Activated naive CD8-positive, alpha-beta T cell treated with anti-CD3 and anti-CD28 coated beads for 36 hours (primary cell): ENCODE measurements at places on chromosomes 1 and 21. TPM values are rescaled to one million over a fixed set of nuclear protein-coding genes. Genes with fewer than 3 reads are reported as not detected.

The SYCP1 gene
- not detected for total RNA-seq

DNA sequence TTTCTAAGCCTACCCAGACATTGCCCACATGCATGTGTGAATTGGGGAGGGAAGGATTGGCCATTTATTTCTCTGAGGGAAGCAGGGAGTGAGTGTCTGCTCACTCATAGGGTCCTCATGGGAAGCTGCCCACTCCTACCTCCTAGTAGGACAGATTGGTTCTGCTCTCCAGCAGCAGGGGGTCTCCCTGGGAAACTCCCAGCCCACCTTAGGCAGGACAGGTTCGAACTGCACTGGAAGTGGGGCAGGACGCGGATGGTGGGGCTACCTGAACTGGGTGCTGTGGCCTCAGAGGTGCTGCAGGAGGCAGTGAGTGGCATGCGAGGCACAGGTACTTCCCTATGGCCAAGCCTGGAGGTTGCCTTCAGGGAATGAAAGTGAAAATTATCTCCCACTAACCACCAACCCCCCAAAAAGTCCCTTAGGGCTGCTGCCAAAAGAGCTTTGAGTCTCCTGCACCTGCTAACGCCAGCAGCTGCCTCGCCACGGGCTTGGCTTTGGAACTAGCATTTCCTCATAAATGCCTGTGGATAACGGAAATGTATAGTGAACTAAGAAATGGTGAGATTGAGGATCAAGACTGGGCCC is 157.0 kb upstream of the COA6 start:
- no peak for DNase-seq
- peaks cover 28% of the 10 kb centered on the region for H3K4me1 ChIP-seq
- peak overlapping the region; percentile 54 for H3K4me3 ChIP-seq
- H3K27me3 ChIP-seq, result peaks cover 25% of the 10 kb centered on the region

The RWDD3 gene
- total RNA-seq, result 16.4 TPM

- no peak overlapping the region for H3K27ac ChIP-seq
- DNase-seq, result no peak
- no peak overlapping the region for H3K4me3 ChIP-seq
- no peaks in the 10 kb centered on the region for H3K27me3 ChIP-seq
Measured at GRCh38 chr1:206430031-206430983, 40.0 kb upstream of the IKBKE start.

The LCE1C gene
- not detected for total RNA-seq

The FGR gene
- total RNA-seq, result 0.30 TPM

The SMIM1 gene
- 1.5 TPM for total RNA-seq

The L1TD1 gene
- total RNA-seq, result 0.48 TPM

GRCh38 chr1:168112673-168113305 is 23.9 kb downstream of the GPR161 start:
- H3K27ac ChIP-seq, result no peak overlapping the region
- H3K4me3 ChIP-seq, result no peak overlapping the region
- peak; percentile 73 for DNase-seq
- peaks cover 15% of the 10 kb centered on the region for H3K4me1 ChIP-seq
- H3K36me3 ChIP-seq, result peaks cover 1% of the 10 kb centered on the region

GRCh38 chr21:27649762-27650161 is 682.9 kb upstream of the ADAMTS5 start:
- H3K27me3 ChIP-seq, result no peaks in the 10 kb centered on the region
- no peaks in the 10 kb centered on the region for H3K4me1 ChIP-seq
- no peak overlapping the region for H3K4me3 ChIP-seq

DNA sequence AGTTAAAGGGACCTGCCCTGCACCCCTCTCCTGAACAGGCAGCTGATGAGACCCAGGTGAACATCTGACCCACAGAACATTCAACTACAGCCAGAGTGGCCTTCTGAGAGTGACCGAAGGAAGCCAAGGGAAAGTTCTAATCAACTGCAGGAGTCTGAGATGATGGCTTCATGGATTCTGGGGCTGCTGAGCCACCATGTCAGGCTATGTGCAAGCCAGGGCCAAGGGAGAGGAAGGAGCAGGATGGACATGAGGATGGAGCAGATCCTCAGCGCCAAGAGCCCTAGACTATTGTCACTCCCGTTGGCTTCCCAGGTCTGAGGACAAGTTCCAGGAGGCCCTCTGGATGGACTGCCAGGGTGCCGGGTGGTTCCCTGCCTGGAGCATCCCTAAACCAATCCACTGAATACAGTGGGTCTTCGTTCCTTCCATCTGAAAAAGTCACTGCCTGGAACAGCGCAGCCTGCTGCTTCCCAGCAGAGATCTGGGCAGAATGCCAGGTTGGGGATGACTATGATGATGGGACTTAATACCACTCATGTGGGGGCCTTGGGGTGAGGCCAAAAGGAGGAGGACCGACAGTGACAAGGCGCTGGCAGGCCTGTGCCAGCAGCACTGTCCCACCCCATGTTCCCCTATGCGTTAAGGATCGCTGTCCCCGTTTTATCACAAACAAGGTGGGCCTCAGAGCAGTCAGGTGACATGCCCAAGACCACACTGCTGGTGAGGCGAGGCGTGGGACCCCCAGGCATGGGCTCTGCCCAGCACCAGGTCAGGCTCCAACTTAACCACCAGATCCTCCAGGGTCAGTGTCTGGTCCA is 19.8 kb downstream of the SPOCD1 start:
- H3K27me3 ChIP-seq, result peaks cover 2% of the 10 kb centered on the region
- no peak overlapping the region for H3K4me3 ChIP-seq
- no peaks in the 10 kb centered on the region for H3K36me3 ChIP-seq
- H3K27ac ChIP-seq, result no peak overlapping the region

DNA sequence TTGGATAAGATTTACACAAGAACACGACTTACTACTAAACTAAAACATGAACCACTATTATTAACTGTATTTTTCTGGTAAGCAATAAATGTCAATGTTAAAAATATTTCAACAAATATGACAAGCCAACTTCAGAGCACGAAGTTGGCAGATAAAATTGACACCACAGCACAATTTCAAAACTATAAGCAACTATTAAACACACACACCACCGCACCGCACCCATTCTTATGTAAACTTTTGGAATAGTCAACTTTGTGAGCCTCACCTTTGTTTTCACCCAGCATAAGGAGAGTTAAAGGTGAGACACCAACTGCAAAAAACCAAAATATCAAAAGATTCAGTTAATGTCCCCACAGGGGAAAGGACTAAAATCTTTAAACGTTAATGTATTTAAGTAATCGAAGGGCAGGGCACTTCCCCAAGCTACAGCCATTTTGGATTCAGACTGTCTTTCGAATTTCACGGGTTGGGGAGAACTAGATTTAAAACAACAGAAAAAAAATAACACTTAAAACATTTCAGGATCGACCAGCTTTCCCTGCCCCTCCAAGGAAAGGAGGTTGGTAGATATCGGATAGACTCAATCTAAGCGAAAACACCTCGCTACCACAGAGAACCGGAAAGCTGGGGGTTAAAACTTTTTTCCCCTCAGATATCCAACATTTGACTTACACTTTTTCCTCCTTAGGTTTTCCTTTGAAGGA is 872 bp downstream of the GPBP1L1 start:
- peaks cover 49% of the 10 kb centered on the region for H3K4me1 ChIP-seq
- DNase-seq, result no peak
- H3K4me3 ChIP-seq, result peak overlapping the region; percentile 98
- peak overlapping the region; percentile 99 for H3K27ac ChIP-seq
- H3K36me3 ChIP-seq, result peaks cover 34% of the 10 kb centered on the region

DNA sequence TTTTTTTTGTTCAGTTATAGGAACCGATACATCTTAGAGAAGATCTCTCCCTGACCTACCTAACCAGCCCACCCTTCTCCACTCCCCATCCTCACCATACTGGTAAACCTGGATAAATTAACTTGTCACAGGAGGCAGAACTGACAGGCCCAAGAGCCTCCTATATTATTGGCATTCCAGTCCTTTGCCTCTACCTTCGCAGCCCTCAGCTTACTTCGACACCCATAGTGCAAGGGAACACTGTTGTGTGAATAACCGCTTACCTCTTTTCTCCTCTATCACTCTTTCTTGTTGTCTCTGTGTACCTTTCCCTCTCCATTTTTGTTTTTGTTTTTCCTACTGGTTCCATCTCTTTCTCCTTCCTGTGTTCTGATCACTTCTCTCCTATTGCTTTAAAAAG is 58.7 kb downstream of the CDC14A start:
- peaks cover 38% of the 10 kb centered on the region for H3K36me3 ChIP-seq
- H3K27me3 ChIP-seq, result no peaks in the 10 kb centered on the region
- H3K4me3 ChIP-seq, result no peak overlapping the region
- H3K27ac ChIP-seq, result no peak overlapping the region
- peaks cover 61% of the 10 kb centered on the region for H3K4me1 ChIP-seq

The TNFRSF8 gene
- total RNA-seq, result 1.9 TPM

DNA sequence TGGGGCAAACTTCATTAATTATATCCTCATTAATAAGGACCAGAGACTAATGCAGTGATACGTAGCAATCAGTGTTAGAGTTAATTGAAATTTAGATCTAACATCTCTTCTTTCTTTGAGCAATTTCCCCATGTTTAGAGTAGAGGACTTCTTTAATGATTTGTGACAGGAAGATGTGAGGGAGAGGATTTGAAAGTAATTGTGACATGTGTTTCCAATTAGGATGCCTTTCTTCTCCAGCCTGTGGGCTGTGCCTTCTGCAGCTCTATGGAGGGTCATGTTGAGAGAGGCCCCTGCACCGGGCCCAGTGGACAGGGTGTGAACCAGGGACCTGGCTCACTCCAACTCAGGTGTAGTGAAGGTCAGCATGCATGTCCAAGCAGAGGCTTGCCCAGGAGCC is 103.0 kb downstream of the GREM2 start:
- H3K27ac ChIP-seq, result no peak overlapping the region
- no peak for DNase-seq
- H3K4me3 ChIP-seq, result no peak overlapping the region

The CNN3 gene
- 15.2 TPM for total RNA-seq

DNA sequence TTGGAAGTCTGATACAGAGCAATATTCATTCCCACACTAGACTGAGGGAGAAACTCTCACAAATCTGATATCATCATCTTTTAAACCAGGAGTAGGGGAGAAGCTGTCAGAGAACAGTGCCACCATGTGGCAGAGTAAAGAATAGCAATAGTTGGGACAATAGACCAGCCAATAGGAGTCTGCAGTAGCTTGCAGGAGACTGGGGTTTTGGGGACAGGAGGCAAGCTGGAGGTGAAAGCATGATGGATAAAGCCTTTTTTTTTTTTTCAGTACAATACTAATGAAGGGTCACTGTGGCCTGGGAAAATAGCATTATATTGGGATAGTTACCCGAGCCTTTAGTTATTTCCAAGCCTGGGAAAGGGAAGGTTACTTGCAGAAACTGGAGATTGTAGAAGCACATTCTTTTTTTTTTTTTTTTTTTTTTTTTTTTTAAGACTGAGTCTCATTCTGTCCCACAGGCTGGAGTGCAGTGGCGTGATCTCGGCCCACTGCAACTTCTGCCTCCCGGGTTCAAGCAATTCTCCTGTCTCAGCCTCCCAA is 120.7 kb downstream of the S1PR1 start:
- peaks cover 3% of the 10 kb centered on the region for H3K27me3 ChIP-seq
- no peak overlapping the region for H3K27ac ChIP-seq
- H3K4me1 ChIP-seq, result peaks cover 12% of the 10 kb centered on the region
- peak; percentile 63 for DNase-seq
- H3K36me3 ChIP-seq, result no peaks in the 10 kb centered on the region

The PEAR1 gene
- not detected for total RNA-seq

DNA sequence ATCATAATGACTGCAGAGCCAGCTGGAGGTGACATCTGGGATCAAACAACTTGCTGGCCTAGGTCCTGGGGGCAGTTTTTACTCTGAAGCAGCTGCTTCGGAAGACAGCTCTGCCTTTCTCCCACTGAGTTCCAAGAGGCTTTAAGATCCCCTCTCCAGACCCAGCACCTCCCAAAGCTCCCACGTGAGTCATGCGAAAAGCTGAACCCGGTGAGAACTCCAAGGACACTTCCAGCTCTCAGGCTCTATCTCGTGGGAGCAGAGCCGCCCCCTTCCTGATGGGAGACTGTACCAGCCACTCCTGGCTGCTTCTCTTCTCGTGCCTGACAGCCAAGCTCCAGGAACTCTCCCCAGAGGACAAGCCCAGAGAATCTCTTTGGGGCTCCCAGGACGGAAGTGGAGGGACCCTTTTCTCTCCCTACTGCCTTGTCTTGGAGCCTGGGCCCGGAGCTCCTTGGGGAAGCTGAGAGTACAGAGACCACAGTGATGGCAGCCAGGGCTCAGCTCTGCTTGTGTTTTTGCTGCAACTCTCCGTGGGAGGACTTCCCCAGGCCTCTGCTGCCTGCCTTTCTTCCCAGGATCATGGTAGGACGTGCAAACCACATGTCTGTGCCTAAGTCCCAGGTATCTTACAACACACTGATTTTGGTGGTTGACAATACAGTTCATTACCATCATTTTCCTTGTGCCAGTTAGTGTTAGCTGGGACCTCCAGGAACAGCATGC is 40.6 kb downstream of the STUM start:
- DNase-seq, result no peak
- H3K36me3 ChIP-seq, result no peaks in the 10 kb centered on the region
- H3K27ac ChIP-seq, result no peak overlapping the region
- H3K4me1 ChIP-seq, result no peaks in the 10 kb centered on the region

- no peaks in the 10 kb centered on the region for H3K4me1 ChIP-seq
- H3K27me3 ChIP-seq, result peaks cover 3% of the 10 kb centered on the region
- no peak overlapping the region for H3K27ac ChIP-seq
- no peaks in the 10 kb centered on the region for H3K36me3 ChIP-seq
Measured at GRCh38 chr1:242690849-242691609, 166.5 kb upstream of the PLD5 start.

The C4BPA gene
- not detected for total RNA-seq

The CD1B gene
- total RNA-seq, result not detected

DNA sequence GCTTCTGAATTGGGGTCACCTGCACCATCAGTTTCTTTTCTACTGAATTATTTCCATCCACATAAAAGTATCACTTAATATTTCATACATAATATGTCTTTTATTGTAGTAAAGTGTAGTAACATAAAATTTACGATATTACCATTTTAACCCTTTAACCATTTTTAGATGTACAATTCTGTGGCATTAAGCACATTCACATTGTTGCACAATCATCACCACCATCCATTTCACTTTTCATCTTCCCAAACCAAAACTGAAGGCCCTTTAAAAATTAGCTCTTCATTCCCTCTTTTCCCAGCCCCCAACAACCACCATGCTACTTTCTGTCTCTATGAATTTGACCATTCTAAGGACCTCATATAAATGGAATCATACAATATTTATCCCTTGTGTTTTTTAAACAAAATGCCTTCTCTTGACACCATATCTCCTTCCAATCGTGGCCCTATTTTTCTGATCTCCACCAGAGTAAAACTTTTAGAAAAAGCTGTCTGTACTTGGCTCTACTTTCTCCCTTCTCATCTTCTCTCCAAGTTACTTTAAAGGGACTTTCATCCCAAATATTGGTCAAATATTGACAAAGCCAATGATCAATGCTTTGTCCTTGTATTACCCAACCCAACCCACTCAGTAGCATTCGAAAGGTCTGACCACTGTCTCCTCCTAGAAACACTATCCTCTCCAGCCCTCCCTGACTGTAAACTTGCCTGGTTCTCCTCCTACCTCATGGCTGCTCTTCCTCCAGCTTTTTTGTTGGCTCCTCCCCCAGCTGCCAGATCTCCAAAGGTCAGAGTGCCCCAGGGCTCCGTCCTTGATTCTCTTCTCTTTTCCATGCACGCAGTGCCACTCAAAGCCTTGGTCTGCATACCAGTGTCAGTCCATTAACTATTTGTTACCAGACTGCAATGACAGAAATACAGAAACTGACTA is 44.7 kb downstream of the SLC30A10 start:
- no peak for DNase-seq
- H3K27me3 ChIP-seq, result peaks cover 26% of the 10 kb centered on the region
- H3K27ac ChIP-seq, result no peak overlapping the region
- H3K36me3 ChIP-seq, result no peaks in the 10 kb centered on the region
- H3K4me3 ChIP-seq, result no peak overlapping the region

The LAMC2 gene
- total RNA-seq, result not detected

The RNU1-3 gene
- 874 TPM for total RNA-seq

GRCh38 chr1:210244746-210245367 is 12.3 kb downstream of the SERTAD4 start:
- no peak overlapping the region for H3K27ac ChIP-seq
- DNase-seq, result no peak
- peaks cover 9% of the 10 kb centered on the region for H3K4me1 ChIP-seq
- H3K36me3 ChIP-seq, result no peaks in the 10 kb centered on the region
- peaks cover 81% of the 10 kb centered on the region for H3K27me3 ChIP-seq
